OCI-M1 (cell line): ENCODE measurements at places on chromosomes 16 and 17.
A peak's percentile ranks its signal among the peaks of the same experiment; 100 is the strongest.

DNA sequence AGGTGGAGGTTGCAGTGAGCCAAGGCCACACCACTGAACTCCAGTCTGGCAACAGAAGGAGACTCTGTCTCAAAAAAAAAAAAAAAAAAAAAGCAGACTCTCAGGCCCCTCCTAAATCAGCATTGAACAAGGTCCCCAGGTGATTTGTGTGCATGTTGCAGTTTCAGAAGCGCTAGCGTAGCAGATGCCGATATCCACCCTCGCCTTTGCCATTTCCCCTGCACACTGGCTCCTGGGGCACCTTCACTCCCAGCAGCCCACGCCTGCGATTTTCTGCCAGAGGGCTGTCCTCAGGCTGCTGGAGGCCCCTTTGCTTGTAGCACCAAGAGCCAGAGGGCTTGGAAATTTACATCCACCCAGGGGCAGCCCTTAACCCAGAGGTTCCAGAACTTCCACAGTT lies 95.6 kb downstream of the WSCD1 start:
- DNase-seq: no peak

- DNase-seq: no peak
Measured at GRCh38 chr16:79170555-79171246, 429.8 kb downstream of the MAF start.

DNA sequence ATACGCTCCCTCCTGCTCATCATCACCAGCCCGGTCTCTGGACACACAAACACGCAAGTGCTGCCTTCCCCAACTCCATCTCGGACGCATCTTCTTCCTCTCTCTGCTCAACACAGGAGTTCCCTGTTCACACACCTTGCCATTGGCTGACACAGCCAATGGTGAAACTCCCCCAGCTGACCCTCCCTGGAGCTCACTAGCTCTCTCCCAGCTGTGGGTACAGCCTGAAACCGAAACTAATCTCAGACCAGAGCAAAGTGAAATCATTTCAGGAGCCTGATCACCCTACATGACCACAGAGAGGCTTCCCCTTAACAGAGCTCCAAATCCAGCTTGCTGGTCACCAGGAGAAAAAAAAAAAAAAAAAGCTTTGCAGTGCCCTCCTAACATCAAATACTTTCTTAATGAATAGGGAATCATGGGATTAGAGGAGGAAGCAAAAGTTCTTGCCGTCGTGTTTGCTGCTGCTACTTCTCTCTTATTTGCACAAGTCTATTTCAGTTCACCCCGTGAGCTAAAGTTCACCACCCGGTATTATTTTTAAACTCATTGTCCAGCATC lies 8.3 kb downstream of the CUEDC1 start:
- DNase-seq: peak; percentile 97

- peak; percentile 38 for DNase-seq
Measured at GRCh38 chr16:66658143-66658859, 38.2 kb downstream of the CMTM4 start.

DNA sequence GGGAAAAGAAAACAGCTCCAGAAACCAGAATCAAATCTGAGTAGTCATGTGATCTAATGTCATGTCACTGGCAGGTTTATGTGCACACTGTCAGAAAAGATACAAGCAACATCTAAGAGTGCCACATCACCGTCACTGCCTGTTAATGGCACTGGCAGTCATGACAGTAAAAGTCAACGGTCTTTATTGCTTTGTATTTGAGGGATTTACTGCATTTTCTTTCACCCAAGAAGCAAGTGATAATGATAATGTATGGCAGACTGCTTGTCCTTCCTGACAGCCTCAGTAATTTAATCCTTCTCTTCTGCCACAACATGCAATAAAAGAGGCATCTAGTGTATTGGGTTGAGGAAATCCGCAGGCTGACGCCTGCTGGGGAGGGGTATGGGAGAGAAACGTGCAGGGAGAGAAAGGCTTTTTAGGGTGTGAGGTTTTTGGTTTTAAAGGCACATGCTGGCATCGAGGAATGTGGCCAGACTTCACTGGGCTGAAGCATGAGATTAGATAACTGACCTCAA lies 92.4 kb downstream of the RPGRIP1L start:
- peak; percentile 49 for DNase-seq

DNA sequence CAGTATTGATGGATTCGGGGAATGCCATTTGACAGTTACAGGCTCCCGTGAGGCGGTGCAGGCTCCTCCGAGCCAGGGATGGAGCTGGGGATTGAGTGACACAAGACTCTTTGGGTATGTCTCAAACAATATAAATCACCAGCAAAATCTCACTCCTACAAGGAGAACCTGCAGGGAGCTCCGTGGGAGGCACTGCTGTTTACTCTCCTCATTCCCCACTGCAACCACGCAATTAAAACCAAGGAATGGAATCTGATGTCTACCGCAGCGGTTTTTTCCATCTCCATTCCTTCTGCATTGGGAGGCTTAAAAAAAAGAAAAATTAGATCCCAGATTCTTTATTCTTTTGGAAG lies 157.9 kb downstream of the WWOX start:
- no peak for DNase-seq

- DNase-seq: no peak
Measured at GRCh38 chr16:4410335-4411075, 5.9 kb downstream of the CORO7 start.

- no peak for DNase-seq
Measured at GRCh38 chr16:88010343-88010967, 59.2 kb downstream of the BANP start.

- no peak for DNase-seq
Measured at GRCh38 chr16:53045341-53046220, 7.1 kb downstream of the CHD9NB start.

DNA sequence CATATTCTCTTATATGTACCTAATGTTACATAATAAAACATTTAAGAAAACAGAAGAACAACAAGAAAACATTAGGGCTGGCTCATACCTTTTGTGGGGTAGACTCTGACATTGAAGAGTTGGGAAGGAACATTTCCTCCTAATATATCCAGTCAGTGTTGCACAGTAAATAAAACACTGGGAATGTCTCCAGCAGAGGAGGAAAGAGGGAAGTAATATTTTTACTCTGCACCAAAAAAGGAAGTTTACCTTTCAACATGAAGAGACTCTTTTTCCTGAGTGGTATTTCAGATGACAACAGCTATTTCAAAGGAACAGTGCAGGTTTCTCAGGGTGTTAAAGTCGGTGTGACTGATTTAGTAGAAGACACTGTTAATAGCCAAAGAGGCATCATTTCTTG lies 31.9 kb downstream of the EPN2 start:
- peak; percentile 32 for DNase-seq

- no peak for DNase-seq
Measured at GRCh38 chr16:82157836-82158235, 12.2 kb downstream of the MPHOSPH6 start.

- DNase-seq: no peak
Measured at GRCh38 chr17:12998461-12998860, 19.4 kb downstream of the ELAC2 start.

- no peak for DNase-seq
Measured at GRCh38 chr17:28177351-28177750, 134.9 kb downstream of the NLK start.

DNA sequence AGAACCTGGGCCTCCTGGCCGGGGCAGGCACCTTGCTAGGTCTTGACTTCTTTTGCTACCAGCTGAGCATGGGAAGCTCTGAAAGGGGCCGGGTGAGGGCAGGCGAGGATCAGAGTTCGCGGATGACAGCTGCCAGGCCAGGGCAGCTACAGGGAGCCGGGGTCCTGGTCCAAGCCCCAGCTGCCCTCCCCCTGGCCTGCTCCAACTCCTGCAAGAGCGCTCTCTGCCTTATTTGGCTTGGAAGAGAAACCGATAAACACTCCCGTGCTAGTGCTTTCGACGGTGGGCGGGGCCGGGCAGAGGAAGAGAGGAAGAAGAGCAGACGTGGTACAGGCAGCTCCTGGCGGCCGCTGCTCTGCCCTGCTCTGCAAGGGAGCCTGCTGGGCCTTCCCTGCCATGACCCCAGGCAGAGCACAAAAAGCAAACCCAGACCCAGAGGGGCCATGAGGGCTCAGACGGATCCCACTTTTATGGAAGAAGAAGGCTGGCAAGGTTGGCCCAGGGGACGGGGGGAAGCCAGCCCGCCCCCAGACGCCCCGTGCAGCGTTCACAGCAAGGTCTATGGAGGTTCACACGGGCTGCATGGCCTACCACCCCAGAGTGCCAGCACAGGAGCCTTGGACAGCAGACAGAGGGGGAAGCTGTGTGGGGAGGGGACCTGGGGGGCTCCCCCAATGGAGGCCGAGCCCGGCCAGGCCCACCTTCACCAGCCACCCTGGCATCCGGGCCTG lies 25.6 kb downstream of the PIEZO1 start:
- DNase-seq: no peak

- no peak for DNase-seq
Measured at GRCh38 chr16:25751230-25751835, 59.6 kb downstream of the HS3ST4 start.

DNA sequence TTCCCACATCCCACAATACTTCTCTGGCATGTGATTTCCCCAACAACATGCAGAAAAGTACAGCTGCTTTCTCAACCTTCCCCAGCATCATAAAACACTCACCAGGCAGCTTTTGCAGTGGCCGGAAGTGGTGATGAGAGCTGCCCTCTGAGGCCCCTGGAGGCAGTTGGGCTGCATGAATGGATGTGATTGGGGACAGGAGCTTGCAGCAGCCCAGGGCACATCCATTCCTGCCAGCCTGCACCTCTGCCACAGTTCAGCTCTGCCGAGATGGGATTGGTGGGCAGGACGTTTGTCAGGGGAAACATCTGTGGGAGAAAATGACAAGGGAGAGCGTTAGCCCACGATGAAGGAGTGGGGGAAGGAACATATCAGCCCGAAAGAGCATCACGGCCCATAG lies 19.8 kb downstream of the NUBP1 start:
- no peak for DNase-seq

GRCh38 chr16:13402601-13403000 lies 501.2 kb downstream of the SHISA9 start:
- no peak for DNase-seq

GRCh38 chr17:81901167-81902022 lies 643 bp upstream of the NPB start:
- no peak for DNase-seq

GRCh38 chr16:35207059-35207999 lies 1747.9 kb downstream of the TP53TG3F start:
- no peak for DNase-seq

DNA sequence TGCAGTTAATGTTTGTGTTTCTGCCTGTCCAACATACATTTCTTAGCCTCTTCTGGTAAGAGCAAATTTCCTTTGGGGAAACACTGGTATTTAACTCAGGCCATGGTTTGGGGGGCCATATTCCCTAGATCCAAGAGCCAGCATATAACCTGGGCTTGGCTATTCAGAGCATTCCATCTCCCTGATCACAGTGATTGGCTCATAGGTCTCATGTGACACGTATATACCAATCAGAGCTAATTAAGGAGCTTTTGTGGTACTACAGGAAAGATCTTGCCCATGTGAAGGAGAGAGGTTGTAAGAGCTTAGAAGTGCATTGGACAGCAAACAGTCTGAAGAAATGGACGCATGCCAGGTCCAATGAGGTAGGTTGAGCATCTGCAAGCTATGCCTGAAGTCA lies 33.4 kb upstream of the GPR139 start:
- no peak for DNase-seq

DNA sequence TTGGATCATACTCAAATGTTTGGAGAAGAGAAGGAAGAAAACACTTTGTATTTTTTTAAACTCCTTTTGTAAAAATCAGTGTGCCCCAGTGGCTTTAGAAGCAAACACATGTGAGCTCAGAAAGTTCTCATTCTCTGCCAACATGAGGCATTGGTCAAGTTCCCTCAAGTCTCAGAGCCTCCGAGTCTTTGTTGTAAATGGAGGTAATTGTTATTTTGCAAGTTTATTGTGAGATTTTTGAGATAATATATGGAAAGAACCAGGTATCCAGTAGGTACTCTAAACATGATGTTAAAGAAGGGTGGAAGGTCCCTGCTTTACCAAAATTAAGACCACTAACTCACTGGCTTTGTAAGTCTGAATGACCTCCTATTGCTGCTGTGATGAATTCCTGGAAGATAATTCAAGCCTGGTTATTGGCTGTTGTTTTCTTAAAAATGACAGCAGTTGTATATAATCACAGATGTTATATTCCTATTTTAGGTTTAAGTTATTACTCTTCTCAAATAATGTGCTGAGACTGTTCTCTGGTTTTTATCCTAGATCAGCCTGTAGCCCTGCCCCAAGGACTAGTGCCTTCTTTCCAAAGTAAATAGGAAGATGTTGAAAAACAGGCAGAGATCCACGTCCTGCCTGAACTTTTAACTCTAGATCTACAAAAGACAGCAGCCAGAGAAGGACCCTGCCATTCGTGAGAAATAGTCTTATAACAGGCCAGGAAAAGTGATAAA lies 2.4 kb downstream of the HLF start:
- DNase-seq: no peak

GRCh38 chr17:13491916-13492736 lies 109.6 kb downstream of the HS3ST3A1 start:
- DNase-seq: peak; percentile 87

GRCh38 chr16:88195269-88195705 lies 187.5 kb upstream of the ZNF469 start:
- DNase-seq: no peak

GRCh38 chr17:17107891-17108431 lies 65.7 kb downstream of the MPRIP start:
- no peak for DNase-seq

- DNase-seq: peak; percentile 32
Measured at GRCh38 chr16:81214745-81215166, 23.7 kb upstream of the BCO1 start.

GRCh38 chr16:7397901-7398300 lies 65.3 kb downstream of the RBFOX1 start:
- DNase-seq: no peak

DNA sequence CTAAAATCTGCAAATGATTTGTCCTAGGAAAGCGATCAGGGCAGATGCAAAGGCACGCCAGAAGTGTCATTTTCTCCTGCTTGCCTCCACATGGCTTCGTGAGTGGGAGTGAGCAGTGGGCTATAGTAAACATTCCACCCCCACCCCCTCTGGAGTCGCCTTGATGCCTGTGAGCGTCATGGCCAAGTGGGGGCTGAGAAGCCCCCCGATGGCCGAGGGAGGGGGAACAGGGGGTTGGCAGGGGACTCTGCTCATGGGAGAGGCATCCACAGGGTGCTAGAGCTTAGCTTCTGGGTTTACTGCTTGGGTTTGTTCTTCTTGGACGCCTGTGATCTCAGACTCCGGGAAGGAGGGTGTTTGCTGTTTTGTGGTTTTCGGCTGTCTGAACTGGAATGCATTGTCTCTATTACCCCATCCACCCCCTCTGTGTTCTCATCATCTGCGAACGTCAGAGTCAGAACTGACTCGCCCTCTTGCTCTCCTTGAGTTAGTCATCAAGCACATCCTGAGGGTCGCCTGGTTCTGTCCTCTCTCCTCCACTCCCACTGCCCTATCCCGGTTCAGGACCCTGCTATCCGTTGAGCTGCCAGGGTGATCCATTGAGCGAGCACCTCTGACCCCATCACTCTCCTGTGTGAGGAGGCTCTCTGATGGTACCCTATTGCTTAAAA lies 15.4 kb downstream of the TNS4 start:
- peak; percentile 10 for DNase-seq

- no peak for DNase-seq
Measured at GRCh38 chr16:89656435-89657121, 930 bp downstream of the CHMP1A start.

- no peak for DNase-seq
Measured at GRCh38 chr17:60314423-60314822, 77.5 kb downstream of the USP32 start.
